Vagina (tissue), 2 donors: ENCODE measurements at places on chromosomes 7 and 10.

GRCh38 chr7:95686109-95686508 is 86.2 kb upstream of the DYNC1I1 start:
- no peak for DNase-seq

DNA sequence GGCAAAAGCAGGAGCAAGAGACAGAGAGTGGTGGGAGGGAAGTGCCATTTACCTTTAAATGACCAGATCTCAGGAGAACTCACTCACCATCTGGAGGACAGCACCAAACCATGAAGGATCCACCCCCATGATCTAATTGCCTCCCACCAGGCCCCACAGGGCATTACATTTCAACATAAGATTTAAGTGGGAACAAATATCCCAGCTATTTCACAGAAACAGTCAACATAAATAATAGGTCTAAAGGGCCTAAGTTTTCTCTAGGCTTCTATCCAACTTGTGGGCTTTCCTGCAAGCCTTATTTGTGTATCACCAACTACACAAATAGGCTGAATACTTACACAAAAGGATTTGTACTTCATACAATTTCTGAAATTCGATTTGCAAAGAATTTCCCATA is 196.8 kb upstream of the POT1 start:
- no peak for DNase-seq

DNA sequence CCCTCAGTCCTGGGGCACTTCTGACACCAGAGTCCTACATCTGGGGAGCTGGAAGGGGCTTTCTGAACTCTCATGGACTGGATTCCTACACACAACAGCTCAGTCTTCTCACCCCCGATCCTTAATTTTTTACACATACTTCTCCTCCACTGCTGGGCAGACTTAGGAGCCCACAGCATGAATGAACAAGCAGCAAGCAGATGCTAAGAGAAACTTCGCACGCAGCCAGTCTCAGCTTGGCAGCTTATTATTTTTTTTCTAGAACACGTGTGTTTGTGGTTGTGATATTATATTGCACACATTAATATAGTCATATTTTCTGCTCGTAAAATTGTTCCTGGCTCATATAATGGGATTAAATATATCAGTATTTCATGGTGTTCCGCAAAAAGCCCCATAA is 50.9 kb upstream of the LOXL4 start:
- no peak for DNase-seq

DNA sequence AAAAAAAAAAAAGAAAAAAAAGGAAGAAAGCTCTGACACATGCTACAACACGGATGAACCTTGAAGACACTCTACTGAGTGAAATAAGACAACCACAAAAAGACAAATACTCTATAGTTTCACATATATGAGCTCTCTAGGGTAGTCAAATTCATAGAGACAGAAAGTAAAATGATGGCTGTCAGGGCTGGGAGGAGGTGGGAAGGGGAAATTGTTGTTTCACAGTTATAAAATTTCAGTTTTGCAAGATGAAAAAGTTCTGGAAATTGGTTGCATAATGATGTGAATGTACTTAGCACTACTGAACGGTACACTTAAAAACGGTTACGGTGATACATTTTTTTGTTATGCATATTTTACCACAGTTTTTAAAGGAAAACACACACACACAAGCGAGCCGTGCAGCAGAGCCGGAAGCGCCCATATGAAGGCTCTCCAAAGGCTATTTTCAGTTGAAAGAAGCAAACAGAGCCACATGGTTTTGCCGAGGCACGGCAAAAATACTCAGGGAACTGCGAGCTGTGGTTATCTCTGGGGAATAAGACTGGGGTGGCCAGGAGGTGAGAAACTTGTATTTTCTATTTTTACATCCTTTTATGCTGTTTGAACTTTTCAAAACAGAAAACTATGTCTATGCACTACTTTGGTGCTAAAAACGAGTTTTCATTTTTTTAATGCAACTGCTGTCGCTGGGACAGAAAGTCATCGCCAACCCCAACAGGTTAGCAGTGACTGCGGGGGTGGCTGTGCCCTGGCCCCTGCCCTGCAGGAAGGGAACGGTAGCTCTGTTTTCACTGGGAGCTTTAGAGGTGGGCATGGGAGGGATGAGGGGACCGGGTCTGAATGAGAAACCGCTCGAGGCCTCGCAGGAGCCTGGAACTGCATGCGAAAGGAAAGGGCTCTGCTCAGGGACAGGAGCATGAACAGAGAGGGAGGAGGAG is 132.9 kb downstream of the OAT start:
- no peak for DNase-seq

DNA sequence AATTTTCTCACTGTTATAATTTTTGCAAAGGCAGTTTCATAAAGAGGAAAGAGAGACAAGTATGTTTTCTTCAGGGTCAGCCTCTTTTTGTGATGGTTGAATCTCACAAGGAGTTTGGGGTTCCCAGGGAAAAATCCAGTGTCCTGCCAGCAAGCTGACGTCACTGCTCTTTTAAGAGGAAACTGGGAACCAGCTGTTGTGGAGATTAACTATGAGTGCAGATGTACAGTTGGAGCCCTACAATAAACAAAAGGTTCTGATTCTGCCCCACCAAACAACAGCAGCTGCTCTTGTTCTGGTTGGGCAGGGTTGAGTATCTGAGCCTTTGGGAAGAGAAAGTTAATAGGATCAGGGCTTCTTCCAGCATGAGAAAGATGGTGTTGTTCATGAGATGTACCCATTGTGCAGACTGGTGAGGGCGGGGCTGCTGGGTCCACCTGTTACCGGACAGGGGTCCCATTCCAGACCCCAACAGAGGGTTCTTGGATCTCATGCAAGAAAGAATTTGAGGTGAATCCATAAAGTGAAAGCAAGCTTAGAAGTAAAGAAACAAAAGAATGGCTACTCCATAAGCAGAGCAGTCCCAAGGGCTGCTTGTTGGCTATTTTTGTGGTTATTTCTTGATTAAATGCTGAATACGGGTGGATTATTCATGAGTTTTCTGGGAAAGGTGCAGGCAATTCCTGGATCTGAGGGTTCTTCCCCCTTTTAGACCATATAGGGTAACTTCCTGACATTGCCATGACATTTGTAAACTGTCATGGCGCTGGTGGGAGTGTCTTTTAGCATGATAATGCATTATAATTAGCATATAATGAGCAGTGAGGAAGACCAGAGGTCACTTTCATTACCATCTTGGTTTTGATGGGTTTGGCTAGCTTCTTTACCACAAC is 12.5 kb downstream of the PRF1 start:
- DNase-seq = no peak

DNA sequence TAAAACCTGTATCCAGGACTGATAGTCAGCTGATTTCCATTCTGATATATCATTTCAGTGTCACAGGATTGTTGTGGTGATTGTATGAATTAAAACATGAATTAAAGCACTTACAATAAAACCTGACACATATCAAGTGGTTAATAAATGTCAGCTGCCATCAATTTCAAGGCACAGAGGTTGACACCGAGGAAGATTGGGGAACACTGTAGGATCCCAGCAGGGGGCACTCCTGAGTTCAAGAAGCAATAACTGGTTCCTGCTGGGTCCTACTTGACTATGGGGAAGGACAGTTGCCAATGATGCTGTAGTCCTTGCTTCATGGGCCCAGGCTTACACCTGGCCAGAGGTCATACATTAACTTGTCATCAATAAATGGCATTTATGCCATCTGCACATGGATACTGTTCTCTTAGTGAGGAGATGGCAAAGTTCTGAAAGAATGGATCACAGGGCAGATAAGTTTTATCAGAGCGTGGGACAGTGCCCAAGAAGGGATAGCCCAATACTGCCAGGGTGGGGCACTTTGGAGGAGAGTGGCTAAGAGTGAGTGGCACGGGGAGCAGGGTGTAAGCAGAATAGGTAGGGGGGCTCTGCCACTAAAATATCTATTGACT is 24.1 kb downstream of the FZD1 start:
- DNase-seq = no peak

DNA sequence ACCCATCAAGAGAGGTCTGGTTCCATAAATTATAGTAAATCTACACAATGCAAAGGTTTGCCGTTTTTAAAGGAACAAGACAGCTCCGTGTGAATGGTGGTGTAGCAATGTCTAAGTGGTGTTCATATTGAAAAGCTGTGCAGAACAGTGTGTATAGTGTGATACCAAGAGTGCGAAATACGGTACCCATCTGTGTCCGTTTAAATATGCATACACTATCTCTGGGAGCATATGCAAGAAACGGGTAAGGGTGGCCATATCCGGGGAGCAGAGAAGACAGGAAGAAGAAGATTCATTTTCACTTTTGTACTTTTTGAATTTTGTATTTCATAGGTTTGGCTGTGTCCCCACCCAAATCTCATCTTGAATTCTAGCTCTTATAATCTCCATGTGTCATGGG is 102.0 kb downstream of the CCDC3 start:
- DNase-seq = no peak

DNA sequence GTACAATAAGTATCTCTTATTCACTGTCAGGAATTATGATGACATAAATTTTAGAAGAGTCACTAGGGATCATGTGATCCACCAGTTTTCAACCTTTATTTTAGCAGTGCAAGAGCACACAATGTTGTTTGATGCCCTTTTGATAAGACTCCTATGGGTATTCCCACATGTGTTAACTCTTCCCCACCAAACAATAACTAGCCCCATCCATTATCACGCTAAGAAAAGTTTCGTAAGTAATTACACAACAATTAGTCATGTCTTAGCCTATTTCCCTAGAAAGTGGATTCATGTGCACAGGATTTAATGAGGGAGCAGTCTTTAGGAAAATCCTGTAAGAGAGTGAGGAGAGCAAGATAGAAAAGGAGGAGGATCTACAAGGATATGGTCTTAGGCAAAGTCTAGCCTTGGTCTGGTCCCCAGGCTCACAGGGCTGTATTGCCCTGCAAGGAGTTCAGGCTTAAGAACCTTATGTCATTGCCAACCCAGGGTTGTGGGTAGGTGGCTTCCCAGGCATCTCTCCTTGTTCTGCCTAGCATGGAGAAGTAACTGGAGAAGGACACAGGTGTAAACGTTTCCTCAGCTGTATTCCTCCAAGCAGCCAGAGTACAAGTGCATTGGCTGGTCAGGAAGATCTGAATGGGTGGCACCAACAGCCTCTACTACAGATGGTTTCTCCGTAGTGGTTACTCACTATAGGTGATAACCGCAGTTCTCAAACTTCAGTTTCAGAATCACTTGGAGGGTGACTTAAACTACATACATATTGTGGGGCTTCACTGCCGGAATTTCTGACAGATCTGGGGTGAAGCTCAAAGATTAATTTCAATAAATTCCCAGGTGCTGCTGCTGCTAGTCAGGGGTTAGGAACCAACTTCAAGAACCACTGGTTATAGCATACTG is 574.5 kb downstream of the SUGCT start:
- no peak for DNase-seq

DNA sequence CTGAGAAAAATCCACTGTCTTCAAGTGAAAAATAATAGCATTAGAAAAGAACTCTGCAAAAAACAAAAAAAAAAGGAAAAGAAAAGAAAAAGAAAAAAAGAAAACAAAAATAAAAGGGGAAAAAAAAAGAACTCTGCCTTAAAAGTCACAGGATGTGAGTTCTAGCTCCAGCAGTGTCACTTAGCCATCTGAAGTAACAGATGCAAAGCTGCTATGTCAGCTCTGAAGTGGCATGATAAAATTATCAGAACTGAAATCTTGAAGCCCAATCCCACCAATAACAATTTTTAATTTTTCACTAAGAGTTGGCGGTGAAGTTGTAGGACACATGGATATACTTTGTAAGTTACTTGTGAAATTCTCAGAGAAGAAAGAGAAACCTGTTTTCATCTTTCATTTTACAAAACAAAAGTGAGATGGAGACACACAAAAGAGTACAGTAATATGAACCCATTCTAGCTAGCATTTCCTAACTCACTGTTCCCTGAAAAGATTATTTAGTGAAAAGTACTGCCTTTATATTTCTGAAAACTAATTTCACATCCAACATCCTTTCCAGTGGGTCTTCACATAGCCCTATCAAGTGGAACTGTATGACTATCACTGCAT is 103.5 kb downstream of the ELAPOR2 start:
- DNase-seq = no peak

DNA sequence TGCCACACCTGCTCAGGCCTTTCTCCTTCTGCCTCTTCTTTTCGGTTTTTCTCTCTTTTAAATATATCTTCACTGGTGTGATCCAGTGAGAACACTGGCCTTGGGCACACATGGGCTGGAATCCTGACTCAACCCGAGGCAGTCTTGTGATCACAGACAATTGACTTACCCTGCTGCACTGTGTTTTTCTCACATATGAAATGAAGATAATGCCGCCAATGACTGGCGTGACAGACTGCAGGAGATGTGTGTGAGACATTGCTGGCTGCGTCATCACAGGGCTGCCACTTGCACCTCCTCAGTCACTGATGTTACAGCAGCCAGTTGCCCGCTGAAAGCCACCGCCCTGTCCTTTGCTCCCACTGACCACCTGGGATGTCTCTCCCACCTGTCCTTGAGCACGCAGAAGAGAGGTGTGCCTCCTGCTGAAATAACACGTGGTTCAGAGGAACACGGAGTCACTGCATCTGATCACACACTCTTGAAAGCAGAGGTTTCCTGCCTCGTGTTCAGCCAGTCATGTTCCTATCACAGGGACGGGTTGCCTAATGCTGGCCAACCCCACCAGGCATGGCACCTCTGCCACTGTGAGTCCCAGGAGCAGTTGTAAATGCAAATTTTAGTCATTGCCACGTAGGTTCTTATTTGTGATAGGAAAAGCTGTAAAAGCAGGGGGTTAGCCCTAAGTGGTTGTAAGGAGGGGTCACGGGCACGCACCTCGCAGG is 124.6 kb upstream of the LANCL2 start:
- DNase-seq = no peak

DNA sequence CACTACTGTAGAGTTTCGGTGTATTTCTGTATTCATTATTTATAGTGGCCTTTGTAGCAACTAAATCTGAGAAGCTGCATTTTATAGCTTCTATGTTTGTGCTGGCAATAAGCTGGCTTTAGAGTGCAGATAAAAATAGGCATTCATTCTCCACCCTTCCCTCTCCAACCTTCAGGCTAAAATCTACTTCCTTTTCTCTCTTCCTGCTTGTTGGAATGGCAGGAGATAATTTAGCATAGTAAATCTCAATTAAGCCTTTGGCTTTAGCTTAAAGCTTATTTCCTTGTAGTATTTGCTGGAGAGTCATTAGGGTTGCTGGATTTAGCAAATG is 58.5 kb downstream of the CPVL start:
- no peak for DNase-seq

DNA sequence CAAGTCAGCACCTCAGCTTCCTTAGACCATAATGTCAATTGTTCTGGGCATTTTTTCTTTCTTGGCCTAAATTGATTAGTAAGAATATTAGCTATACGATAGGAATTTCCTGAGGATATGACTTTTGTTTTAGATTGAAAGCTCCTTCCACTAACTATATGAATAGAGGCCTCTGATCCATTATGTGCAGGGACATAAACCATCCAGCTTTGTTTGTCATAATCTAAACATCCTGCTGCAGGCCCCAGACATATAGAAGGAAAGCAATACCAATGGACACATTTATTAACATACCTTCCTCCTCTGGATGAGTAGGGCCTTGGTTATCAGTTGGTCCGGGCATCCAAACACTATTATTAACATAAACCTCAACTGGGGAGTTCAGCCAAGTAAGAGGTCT is 4.3 kb upstream of the GIMAP4 start:
- DNase-seq = no peak
